ENCODE measurements at places on chromosomes 12 and 14.

DNA sequence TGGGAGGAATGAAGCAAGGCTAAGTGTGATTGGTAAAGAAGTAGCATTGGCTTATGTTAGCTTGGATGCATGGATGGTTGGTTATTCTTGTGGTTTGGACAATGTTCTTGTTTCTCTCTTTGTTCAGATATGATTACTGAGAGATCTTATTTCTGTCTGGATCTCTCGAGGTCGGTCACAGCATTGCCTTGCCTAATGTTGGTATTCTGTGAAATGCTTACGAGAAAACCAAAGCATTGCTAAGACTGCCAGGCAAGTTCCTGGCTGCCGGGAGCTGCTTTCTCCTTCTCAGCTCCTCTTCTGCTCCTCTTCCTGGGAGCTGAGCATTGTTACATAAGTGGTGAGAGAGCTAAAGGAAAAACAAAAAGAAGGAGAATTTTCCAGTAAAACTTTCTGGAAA is 7.4 kb upstream of the RND1 start:
- DNase-seq: no peak

DNA sequence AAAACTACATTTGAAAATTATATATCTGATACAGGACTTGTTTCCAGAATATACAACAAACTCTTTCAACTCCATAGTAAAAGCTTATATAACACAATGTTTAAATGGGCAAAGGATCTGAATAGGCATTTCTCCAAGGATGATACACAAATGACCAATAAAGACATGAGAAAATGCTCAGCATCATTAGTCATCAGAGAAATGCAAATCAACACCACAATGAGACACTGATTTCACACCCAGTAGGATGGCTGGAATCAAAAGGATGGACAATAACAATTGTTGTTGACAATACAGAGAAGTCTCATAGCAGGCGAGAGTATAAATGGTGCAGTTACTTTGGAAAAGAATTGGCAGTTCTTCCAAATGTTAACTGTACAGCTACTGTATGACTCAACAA is 394.9 kb downstream of the BCL11B start:
- no peak for DNase-seq

GRCh38 chr14:92647797-92648279 is 100.6 kb downstream of the LGMN start:
- DNase-seq: no peak

- peak; percentile 89 for DNase-seq
These were observed 58.1 kb downstream of the PLEKHG3 start for GRCh38 chr14:64762044-64763034.

- no peak for DNase-seq
These were observed 2.2 kb downstream of the NUDT4 start for GRCh38 chr12:93379981-93380361.

DNA sequence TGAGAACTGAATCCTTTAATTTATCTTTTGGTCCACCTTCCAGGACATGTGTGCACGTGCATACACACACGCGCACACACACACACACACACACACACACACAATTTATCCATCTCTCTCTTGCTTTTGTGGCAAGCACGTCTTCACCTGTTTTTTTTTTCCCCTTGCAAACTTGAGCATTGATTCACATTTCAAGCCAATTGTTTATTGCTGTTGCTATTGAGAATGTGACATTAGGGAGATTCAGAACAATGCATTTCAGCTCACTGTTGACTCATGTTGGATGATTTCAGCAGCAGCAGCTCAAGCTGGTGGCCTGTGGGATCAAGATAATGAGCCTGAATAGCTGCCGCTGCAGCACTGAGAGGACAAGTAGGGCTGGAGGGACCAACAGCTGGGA is 128.9 kb downstream of the SNAPC1 start:
- DNase-seq: no peak

GRCh38 chr14:50656776-50657175 is 11.3 kb downstream of the SAV1 start:
- no peak for DNase-seq

DNA sequence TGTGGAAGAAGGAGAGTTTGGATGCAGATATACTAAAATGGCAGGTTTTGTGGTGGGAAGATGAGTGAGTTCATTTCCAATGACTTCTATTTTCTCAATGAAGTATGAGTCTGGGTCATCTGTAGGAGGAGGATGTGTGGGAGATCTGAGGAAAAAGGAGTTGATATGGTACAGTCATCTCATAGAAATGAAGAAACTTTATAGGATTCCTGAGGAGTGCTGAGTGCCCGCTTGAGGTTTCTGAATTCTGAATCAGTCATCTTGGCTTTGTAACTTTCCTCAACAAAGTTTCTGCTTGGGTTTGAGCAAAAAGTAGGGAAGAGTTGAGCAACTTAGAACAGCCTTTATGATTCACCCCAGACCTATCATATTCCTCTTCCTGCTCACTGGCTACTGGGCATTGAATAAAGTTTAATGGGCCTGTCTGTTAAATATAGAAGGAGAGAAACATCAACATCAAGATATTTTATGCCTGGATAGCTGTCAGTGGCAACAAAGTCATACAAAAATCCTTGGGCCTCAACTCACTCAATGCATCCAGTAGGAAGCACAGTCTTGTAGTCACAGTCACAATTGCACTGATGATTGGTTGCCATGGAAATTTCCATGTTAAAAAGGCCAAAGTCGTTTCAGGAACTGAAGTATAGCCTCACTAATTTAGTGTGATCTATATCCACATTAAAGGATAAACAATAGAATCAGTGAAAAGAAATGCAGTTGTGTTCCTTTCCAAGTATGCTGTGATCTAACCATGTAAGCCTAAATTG is 284.7 kb downstream of the DUSP6 start:
- DNase-seq: peak; percentile 97

- peak; percentile 9 for DNase-seq
These were observed 27.8 kb downstream of the TBX3 start for GRCh38 chr12:114655934-114656749.

GRCh38 chr12:117850048-117850447 is 118.7 kb downstream of the KSR2 start:
- peak; percentile 24 for DNase-seq

Measured in NCI-H226 (cell line).